Fibroblast of skin of right quadriceps (primary cell): ENCODE measurements at places on chromosomes 3 and 15.
A peak's percentile ranks its signal among the peaks of the same experiment; 100 is the strongest.

GRCh38 chr3:186277268-186277909 is 84.6 kb downstream of the DGKG start:
- peak; percentile 57 for DNase-seq

- DNase-seq = no peak
Measured at GRCh38 chr3:82022836-82023235, 261.4 kb upstream of the GBE1 start.

DNA sequence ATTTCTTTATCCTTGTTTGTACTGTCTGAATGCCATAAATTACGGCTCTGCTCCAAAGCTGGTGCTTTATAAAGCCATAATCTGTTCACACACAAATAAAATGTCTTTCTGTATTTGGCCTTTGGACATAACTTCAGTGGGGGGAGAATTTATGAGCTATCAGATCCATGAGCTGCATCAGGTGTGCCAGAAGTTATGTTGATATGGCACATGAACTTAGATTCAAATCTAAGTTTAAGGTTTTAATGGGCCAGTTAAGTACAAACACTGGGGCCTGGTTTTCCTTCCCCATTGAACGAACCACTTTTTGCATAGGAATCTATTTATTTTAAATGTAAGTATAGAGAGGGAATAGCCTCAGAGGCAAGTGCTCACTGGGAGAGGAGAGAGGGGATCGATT is 239.9 kb downstream of the NFKBIZ start:
- DNase-seq = no peak

- no peak for DNase-seq
Measured at GRCh38 chr3:134388292-134388691, 14.0 kb upstream of the AMOTL2 start.

GRCh38 chr3:27312044-27312668 is 57.0 kb downstream of the NEK10 start:
- DNase-seq = peak; percentile 74

DNA sequence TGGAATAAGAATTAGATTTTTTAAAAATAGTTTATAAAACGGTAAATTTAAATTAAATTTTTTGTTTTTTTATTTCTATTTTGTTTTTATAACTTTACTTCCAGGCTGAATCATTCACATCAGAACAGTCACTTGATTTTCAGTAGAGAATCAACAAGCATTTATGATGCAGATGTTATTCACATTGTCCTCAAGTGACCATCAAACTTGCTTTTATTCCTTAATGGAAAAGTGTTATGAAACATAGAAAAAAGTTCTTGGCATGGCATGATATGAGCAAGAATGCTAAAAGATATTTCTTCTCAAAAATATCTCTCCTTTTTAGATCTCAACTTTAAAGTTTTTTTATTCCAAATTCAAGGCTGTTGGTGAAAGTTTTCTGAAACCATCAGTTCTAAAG is 70.9 kb upstream of the TGFBR2 start:
- DNase-seq = no peak

GRCh38 chr3:48372862-48373435 is 930 bp downstream of the FBXW12 start:
- DNase-seq = no peak

- DNase-seq = no peak
Measured at GRCh38 chr3:99839613-99840012, 22.0 kb downstream of the CMSS1 start.

DNA sequence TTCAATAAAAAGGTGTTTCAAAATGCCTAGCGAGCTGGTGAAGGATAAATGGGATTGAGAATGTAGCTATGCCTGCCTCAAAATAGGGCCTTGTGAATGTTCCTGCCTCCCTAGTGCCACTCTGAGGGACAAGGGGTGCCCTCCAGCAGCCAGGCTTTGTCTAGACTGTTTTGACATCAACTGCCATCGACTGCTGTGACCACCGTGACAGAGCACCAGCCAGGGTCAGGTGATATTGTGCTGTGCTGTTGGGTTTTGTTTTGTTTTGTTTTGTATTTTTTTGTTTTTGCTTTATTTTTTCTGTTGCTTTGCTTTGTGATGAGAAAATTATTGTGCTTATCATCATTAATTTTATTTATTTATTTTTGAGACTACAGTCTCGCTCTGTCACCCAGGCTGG is 144.8 kb downstream of the SMAD6 start:
- DNase-seq = no peak

DNA sequence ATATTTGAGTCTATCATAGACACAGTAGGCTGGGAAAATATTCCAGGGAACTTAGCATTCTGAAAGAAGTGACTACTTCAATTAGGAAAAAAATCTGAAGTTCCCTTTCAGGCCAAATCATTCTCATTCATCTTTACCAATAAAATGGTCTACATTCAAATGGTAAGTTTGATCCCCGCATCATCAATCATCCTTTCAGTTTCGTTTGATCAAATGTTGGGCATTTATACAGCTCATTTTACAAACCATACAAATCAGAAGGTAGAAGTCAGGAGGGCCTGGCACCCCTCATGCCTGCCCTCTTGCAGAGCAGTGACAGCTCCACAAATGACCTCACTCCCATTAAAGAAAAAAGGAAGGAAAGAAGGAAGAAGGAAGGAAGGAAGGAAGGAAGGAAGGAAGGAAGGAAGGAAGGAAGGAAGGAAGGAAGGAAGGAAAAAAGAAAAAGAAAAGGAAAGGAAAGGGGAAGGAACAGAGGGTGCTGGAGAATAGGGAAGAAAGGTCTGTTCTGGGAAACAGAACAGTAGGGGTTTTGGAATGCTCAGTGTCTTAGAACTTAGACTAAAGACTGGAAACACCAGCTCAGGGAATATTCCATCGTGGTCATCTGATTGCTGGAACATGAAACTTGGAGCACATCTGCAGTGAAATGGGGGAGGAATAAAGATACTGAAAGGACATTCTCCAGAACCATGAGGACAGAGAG is 86.1 kb downstream of the XXYLT1 start:
- no peak for DNase-seq

DNA sequence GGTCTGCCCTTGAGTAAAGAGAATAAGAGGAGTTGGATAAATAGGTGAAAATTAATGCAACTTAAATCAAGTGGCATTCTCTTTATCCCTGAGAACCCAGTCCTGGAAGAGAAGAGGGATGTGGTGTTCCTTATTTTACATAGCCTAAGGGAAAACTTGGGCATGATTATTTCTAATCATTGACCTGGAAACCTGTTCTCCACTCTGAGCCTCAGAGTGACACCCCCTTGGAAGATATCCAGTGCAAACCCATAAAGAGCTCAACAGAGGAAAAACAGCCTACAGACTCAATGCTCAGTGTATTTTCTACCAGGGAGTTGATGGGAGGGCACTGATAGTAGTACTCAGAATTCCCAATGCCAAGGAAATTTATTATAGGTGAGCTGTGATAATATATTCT is 22.0 kb downstream of the SLC15A2 start:
- no peak for DNase-seq

DNA sequence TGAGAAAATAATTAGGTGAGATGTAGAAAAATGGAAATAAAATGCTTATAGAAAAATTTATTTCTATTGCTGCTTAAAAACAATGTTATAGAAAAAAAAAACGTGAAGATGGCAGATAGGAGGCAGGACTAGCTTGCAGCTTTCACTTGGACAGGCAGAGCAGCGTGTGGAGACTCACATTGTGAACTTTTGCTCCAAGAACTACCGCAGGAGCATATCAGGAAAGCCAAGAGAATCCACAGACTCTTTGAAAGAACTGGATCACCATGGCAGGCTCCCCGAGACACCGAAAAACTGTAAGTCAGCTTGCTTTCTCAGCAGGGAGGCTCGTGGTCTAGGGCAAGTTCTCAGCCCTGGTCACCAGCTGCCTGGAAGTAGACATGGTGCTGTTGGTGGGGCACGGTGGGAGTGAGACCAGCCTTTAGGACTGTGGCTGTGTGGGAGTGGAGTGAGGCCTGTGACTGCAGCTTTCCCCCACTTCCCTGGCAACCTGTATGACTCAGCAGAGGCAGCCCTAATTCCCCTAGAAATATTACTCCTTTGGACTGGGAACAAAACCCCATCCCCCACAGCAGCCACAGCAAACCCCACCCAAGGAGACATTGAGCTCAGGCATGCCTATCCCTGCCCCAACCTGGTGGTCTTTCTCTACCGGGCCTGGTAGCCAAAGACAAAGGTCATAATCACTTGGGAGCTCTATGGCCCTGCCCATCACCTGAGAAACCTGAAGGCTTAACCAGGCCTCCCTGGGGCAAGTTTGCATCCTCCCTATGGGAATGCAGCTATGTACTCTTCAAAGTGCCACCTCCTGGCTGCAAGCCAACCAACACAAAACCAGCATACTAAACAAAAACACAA is 22.8 kb downstream of the STRIT1 start:
- DNase-seq = peak; percentile 29
